Activated naive CD4-positive, alpha-beta T cell treated with anti-CD3 and anti-CD28 coated beads, Interleukin-2, amount 50 U/mL, for 16 hours (primary cell): ENCODE measurements at places on chromosomes 5 and 9.

DNA sequence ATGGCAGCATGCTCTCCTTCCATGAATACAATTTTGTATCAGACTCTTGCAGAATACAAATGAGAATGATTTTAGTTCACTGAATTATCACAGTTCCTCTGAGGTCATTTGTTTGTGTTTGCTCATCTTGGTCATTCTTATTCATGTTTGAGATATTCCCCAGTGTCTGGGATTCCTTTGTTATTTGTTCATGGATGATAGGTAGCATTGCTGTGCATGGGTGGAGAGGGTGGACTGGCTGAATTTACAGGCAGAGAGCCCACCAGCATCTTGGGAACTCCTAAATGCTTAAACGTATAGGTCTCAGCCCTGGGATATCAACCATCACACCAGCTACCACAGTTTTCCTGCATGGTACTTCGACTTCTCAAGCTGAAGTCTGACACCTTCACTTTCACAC lies 459.8 kb downstream of the CCDC171 start:
- no peak for DNase-seq

GRCh38 chr5:160287378-160288051 lies 24.8 kb downstream of the CCNJL start:
- no peak for DNase-seq

DNA sequence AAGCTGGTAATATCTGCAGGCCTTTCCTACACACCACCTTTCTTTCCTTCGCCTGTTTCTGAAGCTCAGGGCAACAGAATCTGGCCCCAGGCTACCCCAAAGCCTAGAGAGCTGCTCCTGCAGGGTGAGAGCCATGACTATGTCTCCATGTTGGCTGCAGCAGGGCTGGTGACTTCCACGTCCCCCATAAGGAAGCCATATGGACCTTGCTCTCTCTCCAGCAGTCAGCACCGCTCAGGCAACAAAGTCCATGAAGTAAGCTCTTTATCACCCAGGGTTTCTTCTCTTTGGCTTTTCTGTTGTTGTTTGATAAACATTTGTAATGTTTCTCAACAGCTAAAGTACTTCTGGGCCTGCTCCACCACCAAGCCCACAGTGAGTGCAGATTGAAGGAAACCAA lies 125.2 kb downstream of the SLIT3 start:
- DNase-seq: no peak

- DNase-seq: no peak
Measured at GRCh38 chr5:170293273-170293672, 4.3 kb downstream of the LCP2 start.

DNA sequence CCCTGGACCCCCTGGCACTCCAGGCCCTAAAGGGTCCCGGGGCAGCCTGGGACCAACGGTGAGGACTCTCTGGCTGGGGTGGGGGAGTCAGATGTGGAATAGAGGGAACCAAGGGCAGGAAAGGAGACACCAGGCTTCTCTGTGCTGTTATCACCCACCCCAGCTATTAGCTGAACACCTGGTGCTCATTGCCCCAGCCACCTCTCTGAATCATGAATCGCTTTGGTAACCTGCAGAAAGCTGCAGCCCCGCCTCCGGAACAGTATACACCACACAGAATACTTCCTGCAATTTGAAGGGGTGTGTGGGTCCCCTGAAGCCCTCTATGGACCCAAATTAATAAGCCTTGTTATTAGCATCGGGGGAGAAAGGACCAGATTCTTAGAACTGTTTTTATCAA lies 40.4 kb upstream of the ORM1 start:
- peak; percentile 3 for DNase-seq

- peak; percentile 58 for DNase-seq
Measured at GRCh38 chr5:1011226-1011631, 2.6 kb downstream of the NKD2 start.

DNA sequence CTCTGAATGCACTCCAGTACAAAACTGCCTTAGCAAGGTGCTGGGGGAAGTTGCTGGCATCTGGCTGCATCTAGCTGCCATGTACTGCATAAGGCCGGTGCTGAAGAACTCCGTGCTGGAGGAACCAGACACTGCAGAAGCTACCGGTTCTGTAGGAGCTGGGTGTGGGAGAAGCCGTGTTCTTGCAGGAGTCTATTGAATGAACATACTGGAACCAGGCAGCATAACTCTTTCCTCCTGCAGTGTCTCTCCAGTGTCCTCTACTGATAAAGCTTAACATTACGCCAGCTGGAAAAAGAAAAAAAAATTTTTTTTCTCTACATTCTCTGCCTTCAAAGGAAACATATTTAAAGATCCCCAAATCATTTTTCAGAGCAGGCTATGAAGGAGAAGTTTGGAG lies 38.5 kb downstream of the VPS13A start:
- DNase-seq: no peak
